ENCODE measurements at places on chromosomes 3 and 15.

DNA sequence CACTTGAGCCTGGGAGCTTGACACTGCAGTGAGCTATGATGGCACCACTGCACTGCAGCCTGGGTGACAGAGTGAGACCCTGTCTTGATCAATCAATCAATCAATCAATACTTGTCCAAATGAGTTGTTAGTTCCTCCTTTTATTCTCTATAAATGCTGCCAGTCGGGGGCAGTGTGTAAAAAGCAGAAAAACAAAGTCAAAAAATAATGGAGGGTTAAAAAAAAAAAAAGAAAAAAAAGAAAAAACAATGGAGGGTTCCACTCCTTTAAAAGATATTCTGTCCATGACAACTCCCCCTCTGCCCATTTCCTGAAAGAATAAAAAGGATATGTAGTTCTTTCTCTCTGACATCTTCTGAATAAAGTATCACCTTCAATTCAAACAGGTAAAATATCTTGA, 1068.6 kb downstream of the FHIT start:
- DNase-seq, result no peak

DNA sequence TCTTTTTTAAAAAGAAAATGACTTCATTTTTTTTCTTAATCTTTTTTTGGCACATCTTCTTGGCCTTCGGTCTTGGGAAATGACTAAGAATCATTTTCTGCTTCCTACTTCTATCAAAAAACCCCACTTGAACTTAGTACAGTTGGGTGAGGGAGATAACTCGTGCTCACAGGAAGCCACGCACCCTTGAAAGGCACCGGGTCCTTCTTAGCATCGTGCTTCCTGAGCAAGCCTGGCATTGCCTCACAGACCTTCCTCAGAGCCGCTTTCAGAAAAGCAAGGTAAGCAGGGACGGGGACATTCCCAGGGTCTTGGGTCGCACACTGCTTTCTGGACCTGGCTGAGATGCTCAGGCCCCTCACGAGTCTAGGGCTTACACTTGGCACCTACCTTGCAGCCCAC, at the start of gene CCR4:
TSS of gene CCR4 (plus strand) at position 235 of the 402 bp plus-strand sequence. CDS start 1,779 bp downstream, outside the sequence.
- DNase-seq, result no peak

DNA sequence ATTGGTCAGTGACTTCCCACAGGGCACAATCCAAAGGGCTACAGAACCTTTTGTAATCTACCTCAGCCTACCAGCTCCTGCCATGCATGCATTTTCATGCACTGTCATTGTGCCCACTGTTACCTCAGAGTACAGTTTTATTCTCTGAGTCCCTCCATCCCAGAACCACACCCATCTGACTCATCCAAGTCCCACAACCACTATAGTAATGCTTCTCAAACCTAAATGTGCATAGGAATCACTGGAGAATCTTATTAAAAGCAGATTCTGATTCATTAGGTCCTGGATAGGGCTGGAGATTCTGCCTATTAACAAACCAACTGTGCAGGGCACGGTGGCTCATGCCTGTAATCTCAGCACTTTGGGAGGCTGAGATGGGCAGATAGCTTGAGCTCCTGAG, 3.7 kb upstream of the B3GALNT1 start:
- DNase-seq, result peak; percentile 45

DNA sequence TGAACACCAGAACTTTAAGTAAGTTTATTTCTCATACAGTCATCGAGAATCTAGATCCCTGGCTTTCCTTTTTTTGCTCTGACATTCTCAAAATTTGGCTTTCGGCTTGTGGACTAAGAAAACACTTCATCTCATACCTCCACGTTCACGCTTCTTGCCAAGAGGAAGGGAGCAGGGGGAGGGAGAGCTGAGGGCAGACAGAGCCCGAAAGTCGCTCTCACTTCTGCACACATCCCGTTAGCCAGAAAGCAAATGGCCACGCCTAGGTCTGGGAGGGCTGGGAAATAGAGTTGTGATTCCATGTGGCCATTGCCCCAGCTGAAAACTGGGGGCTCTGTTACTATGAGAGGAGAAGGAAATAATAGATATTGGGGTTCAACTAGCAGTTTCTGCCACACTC, 57.3 kb downstream of the MAP6D1 start:
- no peak for DNase-seq

- no peak for DNase-seq
These were observed 25.3 kb downstream of the FBXO22 start for GRCh38 chr15:75928680-75929608.

DNA sequence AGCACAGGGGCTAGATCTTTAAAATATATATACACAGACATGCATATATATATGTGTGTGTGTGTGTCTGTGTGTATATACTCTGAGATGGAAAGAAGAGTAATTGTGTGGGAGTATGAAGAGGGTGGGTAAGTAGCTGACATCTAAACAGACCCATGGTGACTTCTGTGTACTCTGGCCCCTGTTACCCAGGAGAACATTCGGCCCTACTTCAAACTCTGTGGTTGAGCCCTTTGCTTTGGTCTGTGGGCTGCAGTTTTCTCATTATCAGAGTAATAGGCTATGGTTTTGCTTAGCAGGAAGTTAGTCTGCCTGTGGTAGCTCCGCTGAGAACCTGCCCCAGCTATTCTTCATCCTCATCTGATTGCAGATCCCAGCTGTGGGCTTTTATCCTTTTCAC, 141.4 kb downstream of the RBPMS2 start:
- DNase-seq, result no peak

GRCh38 chr15:31367730-31368344, 41.2 kb downstream of the KLF13 start:
- no peak for DNase-seq

DNA sequence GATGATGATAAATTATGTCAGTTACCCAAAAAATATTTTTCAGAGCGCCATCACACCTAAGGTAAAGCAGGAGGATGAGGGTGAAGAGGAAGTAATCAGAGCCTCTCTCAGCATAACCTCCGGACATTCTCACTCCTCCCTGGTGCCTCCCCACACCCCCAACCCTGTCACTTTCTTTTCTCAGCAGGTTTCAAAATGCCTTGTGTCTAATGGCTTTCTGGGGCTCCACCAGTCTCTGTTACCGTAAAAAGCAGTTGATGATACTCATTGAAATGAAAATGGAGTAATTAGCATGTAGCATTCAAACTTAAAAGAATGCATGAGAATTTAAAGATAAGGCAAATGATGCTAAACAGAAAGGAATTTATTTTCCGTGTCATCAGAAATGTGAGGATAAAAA, 180.0 kb downstream of the ERC2 start:
- DNase-seq, result no peak

GRCh38 chr3:117035745-117036144, 326.2 kb downstream of the TUSC7 start:
- DNase-seq, result no peak

- DNase-seq, result no peak
These were observed 91.1 kb downstream of the TRIM42 start for GRCh38 chr3:140768941-140769340.

DNA sequence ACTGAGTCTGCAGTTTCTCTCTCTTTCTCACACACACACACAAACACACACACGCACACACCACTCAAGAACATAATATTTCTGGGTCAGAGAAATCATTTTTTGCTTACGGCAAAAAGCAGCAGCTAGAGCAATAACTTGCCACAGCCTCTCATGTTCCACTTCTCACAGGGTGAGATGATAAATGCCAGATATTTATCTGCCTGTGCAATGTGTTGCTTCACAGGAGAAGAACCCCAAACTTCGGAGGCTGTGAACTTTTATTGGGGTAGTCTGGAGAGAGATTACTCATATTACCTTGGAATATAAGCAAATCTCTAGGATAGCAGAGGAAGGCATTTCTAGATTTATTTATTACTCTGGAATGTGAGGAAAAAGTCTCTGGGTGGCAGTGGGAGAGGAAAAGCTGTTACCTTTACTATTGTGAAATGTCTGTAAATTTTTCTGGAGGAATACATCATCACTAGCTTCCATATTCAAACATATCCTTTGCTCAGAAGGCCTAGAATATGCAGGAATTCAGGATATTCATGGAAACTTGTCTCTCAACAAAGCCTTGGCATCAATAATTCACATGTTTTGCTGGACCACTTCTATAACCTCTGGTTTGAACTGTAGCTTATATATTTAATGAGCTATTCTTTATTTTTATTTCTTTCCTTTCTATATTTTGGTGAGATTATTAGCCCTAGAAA, 369.2 kb downstream of the NSUN3 start:
- DNase-seq, result no peak

DNA sequence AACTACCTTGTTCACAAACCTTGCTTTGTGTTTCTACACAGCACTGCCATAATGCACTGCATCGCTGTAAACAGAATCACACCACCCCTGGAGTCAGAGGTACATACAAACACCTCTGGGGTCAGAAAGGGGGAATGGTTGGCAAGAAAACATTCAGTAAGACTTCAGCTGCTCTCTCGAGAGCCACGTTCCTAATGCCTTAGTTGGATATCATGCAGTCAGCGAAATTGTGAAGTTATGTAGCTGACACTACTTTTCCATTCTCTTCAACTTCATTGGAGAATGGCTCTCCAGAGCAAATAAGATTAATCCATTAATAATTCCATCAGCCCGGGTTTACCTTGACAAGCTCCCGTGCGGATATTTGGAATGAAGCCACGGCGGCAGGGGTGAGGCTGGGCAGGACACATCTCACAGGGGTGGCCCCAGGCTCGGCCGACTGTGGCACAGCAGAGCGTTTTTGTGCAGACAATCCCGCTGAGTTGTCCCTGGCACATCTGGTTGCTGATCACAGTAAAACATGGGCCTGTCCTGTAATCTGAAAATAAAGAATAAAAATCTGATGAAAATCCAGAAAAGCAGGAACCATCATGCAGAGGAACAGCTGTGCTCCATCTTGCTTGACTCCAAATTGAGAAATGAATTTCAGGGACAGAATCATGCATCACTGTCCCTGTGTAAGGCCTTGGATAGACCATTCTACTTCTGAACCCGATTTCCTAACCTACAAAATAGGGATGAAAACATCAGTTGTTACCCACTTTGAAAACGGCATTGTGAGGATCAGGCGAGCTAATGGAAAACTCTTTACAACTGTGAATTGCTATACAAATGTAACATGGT, 108.0 kb downstream of the FBN1 start:
- no peak for DNase-seq

DNA sequence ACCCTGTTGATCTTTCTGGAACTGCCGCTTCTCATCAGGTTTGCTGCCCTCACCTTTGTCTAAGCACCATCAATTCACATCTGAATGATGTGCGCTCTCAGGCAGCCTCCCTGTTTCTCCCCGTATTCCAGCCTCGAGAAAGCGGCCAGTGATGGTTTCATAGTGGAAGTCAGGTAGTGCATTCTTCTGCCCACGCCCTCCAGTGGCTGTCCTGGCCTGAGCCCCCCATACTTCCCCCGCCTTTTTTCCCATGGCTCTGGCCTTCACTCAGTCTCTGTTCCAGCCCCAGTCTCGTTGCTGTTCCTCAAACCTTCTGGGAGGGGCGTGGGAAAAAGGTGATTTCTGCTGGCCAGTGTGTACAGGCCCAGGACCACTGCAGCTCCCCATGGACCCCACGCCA, 101.3 kb downstream of the ASB7 start:
- DNase-seq, result no peak

- peak; percentile 63 for DNase-seq
These were observed 449 bp downstream of the RAF1 start for GRCh38 chr3:12663401-12663935.

DNA sequence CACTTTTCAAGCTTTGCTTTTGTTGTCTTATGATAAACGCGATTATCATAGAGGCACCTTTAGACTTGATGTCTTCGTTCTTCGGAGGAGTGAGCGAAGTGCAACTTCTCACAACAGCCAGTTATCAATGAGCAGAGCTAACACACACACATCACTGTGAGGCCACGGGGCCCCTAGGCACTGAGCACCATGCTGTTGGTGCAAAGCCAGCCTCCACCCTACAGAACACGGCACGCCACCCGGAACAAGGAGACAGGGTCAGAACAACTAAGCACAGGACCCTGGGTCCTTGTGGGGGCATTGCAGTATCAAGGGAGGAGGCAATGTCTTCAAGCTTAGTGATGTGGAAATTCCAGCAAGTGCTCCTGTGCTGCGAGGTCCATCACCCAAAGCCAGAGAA, 244.5 kb downstream of the OCA2 start:
- DNase-seq, result peak; percentile 2

DNA sequence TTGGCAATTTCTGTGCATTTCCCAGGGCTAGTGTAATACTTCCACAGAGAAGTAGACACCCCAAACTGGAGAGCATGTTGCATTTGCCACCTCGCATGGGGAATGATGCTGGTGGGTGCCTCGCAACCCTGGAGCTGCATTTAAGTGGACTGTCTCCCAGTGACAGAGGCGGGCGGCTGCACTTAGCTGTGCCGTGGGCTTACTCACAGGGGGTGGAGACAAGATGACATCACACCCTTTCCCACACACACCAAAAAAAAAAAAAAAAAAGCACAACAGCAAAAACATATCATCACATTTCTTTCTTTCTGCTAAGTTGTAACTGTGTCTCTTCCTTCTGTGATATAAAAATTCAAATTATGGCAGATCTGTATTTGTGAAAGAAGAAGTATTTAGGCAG, at the start of gene ABI3BP:
TSS of gene ABI3BP (minus strand) at position 113 of the 400 bp plus-strand sequence. CDS start at position 76, 37 bp downstream.
- peak; percentile 91 for DNase-seq

DNA sequence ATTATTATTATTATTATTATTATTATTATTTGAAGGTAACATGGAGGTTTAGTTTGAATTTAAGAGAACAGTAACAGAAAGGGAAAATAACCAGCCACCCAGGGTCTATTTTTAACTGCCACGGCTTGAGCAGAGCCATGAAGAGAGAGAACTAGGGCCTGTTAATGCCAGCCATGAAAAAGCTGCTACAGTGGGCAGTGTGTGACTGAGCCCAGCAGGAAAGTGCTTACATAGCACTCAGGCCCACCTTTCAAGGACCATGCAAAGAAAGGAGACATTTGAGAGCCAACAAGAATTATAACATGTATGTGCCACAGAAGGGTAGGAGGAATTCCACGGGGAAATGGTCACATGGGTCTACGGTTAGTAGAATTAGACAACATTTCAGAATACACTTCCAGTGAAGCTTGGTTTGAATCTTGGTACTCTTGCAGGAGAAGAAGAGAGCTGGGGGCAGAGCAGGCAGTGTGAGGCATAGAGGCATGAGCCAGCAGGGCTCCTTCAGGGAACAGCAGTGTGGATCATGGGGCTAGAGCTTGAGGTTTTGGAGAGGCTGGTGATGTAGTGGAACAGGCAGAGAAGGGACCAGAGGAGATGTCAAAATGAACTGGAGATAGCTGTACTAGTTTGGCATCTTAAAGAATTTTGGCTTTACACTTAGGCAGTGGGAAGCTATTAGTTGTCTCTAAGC, 140.7 kb downstream of the CMSS1 start:
- DNase-seq, result no peak

- no peak for DNase-seq
These were observed 117.4 kb downstream of the LPP start for GRCh38 chr3:188271226-188271914.

DNA sequence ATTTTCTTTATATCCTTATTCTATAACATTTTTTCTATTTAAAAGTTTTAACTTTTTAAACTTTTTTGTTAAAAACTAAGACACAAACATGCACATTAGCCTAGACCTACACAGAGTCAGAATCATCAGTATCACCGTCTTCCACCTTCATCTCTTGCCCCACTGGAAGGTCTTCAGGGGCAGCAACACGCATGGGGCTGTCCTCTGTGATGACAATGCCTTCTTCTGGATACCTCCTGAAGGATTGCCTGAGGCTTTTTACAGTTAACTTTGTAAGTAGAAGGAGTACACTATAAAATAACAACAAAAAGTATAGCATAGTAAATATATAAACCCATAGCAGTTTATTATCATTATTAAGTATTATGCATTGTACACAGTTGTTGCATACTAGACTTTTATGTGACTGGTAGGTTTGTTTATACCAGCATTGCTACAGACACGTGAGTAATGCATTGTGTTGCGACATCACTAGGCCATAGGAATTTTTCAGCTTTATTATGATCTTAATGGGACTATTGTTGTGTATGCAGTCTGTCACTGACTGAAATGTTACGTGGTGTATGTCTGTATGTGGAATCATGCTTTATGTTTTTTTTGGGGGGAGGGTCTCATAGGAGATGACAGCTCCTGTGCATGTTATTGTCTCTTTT, 18.2 kb downstream of the ATP1B3 start:
- peak; percentile 52 for DNase-seq

Measured in AG20443 (cell line).